ENCODE measurements at places on chromosomes 1 and 21.
A peak's percentile ranks its signal among the peaks of the same experiment; 100 is the strongest.

- no peaks in the 10 kb centered on the region for H3K4me1 ChIP-seq
- no peaks in the 10 kb centered on the region for H3K36me3 ChIP-seq
- DNase-seq, result peak; percentile 54
- H3K4me3 ChIP-seq, result no peak overlapping the region
- no peak overlapping the region for H3K27ac ChIP-seq
- H3K27me3 ChIP-seq, result peaks cover 16% of the 10 kb centered on the region
Measured at GRCh38 chr21:38126666-38127303, 130.0 kb upstream of the KCNJ15 start.

- no peak overlapping the region for H3K4me3 ChIP-seq
- peaks cover 3% of the 10 kb centered on the region for H3K4me1 ChIP-seq
- H3K27me3 ChIP-seq, result peaks cover 29% of the 10 kb centered on the region
- no peak for DNase-seq
Measured at GRCh38 chr1:45796381-45796780, 7.0 kb upstream of the MAST2 start.

DNA sequence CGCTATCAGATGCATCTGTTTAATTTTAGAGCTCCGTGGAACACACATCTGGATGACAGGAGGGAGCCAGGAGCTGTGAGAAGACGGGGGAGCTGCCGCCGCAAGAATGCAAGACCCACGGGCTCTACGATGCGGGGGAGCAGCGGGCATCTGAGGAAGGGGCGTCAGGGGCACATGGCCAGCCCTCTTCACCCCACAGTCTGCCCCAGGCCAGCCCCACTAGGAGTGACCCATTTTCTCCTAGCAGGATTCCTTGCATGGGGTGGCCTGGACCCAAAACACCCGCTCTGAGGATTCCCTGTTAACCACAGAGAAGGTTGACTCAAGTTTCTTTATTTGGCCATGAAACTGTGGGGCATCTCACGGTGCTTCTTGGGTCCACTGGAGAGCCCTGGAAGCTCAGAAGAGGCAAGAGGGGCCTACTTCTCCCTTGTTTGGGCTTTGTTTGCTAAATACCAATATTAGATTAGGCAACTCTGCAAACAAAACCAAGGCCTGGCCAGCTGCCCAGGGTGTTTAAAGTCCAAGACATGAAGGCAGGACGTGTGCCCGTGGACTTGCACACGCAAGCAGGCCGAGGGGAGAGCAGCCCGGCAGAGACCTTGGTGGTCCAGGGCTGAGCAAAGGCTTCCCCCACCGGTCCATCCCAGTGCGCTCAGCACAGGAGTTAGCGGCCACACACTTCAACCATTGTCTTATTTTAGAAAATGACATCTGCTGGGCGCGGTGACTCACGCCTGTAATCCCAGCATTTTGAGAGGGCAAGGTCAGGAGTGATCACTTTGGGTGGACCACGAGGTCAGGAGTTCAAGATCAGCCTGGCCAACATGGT is 89.8 kb downstream of the DHRS3 start:
- peaks cover 10% of the 10 kb centered on the region for H3K4me1 ChIP-seq
- H3K4me3 ChIP-seq, result no peak overlapping the region
- H3K27ac ChIP-seq, result no peak overlapping the region
- no peaks in the 10 kb centered on the region for H3K27me3 ChIP-seq
- DNase-seq, result no peak

DNA sequence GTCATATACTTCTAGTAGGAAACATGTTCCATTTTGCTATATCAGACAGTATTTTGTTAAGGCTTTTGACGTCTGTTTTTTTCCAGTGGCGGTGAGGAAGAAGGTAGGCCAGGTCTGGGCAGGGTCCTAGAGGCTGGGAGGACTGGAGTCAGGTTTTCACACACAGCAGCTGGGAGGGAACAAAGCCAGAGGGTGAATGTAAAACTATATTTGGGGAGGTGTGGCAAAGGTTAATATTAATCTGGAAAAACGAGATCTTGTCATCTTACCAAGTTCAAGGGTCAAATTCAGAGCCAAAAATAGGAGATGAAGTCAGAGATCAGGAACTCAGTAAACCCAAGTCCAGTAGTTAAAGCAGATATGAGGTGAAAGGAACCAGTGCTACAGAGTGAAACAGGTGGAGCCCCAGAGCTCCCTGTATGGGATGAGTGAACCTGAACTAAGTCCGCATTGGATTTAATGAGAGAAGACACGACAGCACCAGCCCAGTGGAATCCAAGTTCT is 10.7 kb upstream of the OTUD7B start:
- H3K27me3 ChIP-seq, result peaks cover 8% of the 10 kb centered on the region
- peak overlapping the region; percentile 28 for H3K27ac ChIP-seq
- no peaks in the 10 kb centered on the region for H3K4me1 ChIP-seq
- DNase-seq, result no peak
- no peaks in the 10 kb centered on the region for H3K36me3 ChIP-seq

- no peak overlapping the region for H3K27ac ChIP-seq
- H3K4me3 ChIP-seq, result no peak overlapping the region
- no peaks in the 10 kb centered on the region for H3K4me1 ChIP-seq
- DNase-seq, result no peak
- no peaks in the 10 kb centered on the region for H3K27me3 ChIP-seq
- H3K36me3 ChIP-seq, result no peaks in the 10 kb centered on the region
Measured at GRCh38 chr1:80154176-80154575, 1147.6 kb upstream of the ADGRL4 start.

DNA sequence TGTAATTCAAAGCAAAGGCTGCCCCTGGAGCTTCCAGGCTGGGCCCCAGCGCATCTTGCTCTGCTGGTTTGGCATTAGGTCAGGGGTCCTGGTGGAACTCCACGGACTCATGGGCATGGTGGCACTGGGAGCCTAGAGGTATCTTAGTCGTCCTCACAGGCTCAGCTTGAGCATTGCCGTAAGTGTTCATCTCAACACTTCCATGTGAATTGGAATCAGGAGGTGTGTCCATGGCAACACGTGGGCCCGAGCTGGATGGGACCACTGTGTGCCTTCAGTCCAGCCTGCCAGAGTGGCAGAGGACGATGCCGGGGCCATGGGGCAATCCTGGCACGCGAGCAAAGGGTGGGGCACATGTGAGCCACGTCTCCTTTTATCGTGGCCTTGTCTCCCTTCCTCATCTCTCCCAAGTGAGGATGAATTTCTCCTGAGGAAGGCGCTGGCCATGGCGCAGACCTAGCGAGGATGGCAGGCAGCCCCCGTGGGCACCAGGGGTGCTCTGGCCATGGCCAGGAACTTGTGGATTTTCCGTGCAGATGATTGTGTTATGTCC is 47.0 kb downstream of the AGPAT3 start:
- peaks cover 23% of the 10 kb centered on the region for H3K36me3 ChIP-seq
- peaks cover 23% of the 10 kb centered on the region for H3K4me1 ChIP-seq
- H3K4me3 ChIP-seq, result no peak overlapping the region
- H3K27ac ChIP-seq, result no peak overlapping the region

DNA sequence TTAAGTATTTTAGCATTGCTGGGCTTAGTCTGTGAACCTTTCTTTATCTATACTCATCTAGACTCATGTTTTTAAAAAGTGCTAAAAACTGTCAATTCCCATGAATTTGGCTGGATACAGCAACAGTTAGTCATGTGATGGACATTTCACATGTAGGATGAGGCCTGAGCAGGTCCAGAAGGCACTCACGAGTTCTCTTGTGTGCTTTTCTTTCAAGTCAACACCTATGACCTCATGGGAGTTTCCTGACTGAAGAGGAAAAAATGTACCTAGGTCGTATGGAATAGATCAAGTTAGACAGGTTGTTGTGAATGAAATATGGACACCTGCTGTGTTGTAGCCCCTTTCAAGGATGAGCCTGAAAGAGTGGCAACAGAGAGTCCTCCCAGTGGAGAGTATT is 394.2 kb downstream of the DUSP10 start:
- H3K36me3 ChIP-seq, result no peaks in the 10 kb centered on the region
- DNase-seq, result no peak
- H3K4me3 ChIP-seq, result no peak overlapping the region
- no peak overlapping the region for H3K27ac ChIP-seq
- H3K27me3 ChIP-seq, result peaks cover 4% of the 10 kb centered on the region

- H3K27me3 ChIP-seq, result peaks cover 22% of the 10 kb centered on the region
- peak overlapping the region; percentile 93 for H3K4me3 ChIP-seq
- peak overlapping the region; percentile 86 for H3K27ac ChIP-seq
- peak; percentile 52 for DNase-seq
Measured at GRCh38 chr1:161727256-161727924, 6.0 kb downstream of the FCRLB start.

DNA sequence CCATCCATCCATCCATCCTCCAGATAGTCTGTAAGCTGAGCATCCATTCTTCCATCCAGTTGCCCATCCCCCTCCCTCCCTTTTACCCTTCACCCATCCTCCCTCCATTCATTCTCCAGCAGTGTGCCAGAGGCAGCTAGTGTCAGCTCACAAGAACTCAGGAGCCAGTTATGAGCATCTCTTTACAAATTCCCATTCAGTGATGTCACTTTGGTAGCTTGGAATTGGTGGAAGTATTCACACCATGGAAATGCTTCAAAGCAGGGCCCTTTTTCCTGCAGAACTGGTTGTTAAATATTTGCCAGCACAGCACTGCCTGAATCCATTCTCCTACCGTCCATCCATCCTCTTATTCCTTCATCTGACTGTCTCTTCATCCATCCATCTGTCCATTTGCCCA is 72.5 kb downstream of the ARHGEF10L start:
- H3K4me3 ChIP-seq, result no peak overlapping the region
- H3K4me1 ChIP-seq, result no peaks in the 10 kb centered on the region
- H3K27me3 ChIP-seq, result no peaks in the 10 kb centered on the region
- H3K36me3 ChIP-seq, result no peaks in the 10 kb centered on the region
- DNase-seq, result no peak

- peak overlapping the region; percentile 54 for H3K4me3 ChIP-seq
- peaks cover 73% of the 10 kb centered on the region for H3K36me3 ChIP-seq
- H3K4me1 ChIP-seq, result peaks cover 41% of the 10 kb centered on the region
- H3K27ac ChIP-seq, result peak overlapping the region; percentile 93
- peak; percentile 75 for DNase-seq
- peaks cover 4% of the 10 kb centered on the region for H3K27me3 ChIP-seq
Measured at GRCh38 chr1:28199328-28200233, 23.1 kb upstream of the PTAFR start.

DNA sequence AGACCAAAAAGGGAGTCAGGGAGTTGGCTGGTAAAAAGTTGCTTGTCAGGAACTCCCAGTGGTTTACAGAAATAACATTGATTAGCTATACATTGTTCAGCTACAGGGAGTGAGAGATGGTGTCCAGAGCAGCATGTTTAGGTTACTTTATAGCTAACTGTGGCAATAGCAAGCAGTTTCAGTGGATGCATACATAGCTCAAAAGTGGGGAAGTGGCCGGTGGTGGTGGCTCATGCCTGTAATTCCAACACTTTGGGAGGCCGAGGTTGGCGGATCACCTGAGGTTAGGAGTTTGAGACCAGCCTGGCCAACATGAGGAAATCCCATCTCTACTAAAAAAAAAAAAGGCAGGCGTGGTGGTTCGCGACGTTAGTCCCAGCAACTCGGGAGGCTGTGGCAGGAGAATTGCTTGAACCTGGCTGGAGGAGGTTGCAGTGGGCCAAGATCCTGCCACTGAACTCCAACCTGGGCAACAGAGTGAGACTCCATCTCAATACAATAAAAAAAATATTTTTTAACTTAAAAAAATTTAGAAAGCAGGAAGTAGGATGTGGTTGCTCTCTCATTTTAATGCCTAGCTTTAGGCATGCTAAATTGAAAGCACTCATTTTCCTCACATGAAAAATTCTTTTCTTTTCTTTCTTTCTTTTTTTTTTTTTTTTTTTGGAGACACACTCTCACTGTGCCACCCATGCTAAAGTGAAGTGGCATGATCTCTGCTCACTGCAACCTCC is 109.7 kb downstream of the PPIAL4G start:
- H3K4me3 ChIP-seq, result peak overlapping the region; percentile 75
- peak overlapping the region; percentile 97 for H3K27ac ChIP-seq
- H3K27me3 ChIP-seq, result no peaks in the 10 kb centered on the region
- DNase-seq, result no peak
- H3K4me1 ChIP-seq, result peaks cover 38% of the 10 kb centered on the region

DNA sequence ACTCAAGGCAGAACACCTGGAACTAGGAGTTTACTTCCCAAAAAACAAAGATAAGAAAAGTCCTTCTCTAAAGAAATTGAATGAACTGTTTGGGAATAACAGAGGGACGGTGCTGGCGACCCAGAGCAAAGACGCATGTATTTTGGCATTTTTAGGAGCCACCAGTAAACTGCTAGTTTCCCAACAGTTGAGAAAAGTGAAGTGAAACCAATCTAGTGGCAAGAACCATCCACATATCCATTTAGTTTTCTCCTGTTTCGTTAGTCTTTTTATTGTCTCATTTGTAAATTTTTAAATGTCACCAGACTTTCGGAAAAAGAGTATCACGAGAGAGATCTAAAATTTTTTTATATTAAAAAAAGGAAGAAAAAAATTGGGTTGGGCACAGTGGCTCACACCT is 30.2 kb downstream of the ODF2L start:
- H3K27ac ChIP-seq, result no peak overlapping the region
- peaks cover 4% of the 10 kb centered on the region for H3K36me3 ChIP-seq
- H3K27me3 ChIP-seq, result no peaks in the 10 kb centered on the region
- H3K4me1 ChIP-seq, result peaks cover 6% of the 10 kb centered on the region
- DNase-seq, result no peak

DNA sequence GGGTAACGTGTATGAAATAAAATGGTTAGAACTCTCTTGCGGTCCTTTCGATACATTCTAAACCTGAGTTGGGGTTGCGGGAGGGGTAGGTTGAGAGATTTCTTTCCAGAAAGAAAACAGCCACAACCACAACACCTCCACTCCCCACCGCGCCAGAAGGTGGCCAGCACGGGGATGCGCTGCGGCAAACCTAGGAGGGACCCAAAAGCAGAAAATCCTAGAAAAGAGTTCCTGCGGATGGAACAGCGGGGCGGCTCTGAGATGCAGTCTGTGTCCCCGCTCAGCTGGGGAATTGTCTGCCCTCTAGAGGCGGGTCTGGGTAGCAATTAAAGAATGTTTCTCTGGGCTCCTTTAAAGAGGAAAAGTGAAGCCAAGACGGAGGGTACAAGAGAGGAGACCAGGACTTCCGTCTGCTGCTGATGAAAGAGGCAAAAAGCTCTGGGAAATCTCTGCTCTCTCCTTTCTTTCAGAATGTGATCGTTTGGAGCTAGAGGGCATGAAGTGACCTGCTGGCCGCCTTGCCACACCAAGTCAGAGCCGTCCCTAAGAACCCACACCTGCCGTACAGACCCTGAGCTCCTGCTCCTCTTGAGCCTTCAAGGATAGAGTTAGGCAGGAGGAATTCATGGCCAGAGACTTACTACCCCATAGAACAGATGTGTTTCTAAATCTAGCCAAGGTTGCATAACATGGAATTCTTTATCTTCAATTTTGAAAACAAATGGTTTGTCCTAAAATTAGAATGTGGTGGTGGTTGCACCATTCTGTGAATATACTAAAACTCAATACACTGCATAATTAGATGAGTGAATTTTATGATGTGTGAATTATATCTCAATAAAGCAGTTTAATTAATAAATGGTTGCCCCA is 46.5 kb upstream of the COA6 start:
- peaks cover 17% of the 10 kb centered on the region for H3K4me1 ChIP-seq
- H3K36me3 ChIP-seq, result no peaks in the 10 kb centered on the region
- peak; percentile 67 for DNase-seq
- H3K27ac ChIP-seq, result peak overlapping the region; percentile 81
- H3K27me3 ChIP-seq, result peaks cover 28% of the 10 kb centered on the region

DNA sequence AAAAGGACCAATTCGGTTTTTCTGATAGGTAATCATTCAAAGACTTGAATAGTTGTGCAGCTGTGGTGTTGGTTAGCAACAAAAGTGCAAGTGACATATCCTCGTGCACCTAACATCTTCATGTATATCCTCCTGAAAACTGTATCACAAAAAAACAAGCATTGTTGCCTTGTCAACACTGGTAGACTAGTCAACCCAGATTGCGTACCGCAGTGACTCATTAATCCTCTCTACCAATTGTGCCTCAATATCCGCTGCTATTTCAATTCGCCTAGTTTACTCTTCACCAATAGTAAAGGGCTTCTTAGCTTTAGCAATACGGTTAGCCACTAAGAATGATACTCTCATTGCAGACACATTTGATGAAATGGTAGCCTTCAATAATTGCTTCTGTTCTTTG is 3.5 kb downstream of the HHAT start:
- H3K4me3 ChIP-seq, result no peak overlapping the region
- no peaks in the 10 kb centered on the region for H3K36me3 ChIP-seq
- peaks cover 16% of the 10 kb centered on the region for H3K27me3 ChIP-seq
- DNase-seq, result no peak
